ENCODE measurements at places on chromosomes 12 and 14.
A peak's percentile ranks its signal among the peaks of the same experiment; 100 is the strongest.

- peak; percentile 94 for DNase-seq
These were observed 57.8 kb downstream of the GPR135 start for GRCh38 chr14:59407246-59408010.

DNA sequence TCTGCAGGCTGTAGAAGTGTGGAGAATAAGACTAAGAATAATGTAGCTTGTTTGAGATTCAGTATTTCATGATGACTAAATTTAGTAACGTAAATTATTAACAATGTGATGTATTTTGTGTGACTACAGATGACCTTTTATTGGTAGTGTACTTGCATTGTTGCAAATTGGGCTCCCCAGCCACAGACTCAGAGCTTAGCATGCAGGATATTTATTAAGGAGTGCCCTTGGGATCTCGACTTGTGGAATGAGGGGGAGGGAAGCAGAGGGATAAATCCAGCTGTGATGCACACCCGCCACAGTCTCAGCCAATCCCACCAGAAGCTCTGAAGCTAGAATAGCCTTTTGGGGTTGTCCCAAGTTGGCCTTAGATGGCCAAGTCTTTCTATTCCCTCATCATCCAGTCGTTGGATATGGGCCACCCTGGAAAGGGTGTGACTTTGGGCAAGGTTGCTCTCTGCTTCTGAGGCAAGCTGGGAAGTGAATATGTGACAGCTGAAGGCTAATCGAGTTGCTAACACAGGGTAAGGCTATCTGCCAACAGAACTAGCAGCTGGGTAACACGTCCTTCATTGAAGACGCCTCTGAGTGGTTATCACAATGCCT is 42.1 kb upstream of the USP44 start:
- no peak for DNase-seq

DNA sequence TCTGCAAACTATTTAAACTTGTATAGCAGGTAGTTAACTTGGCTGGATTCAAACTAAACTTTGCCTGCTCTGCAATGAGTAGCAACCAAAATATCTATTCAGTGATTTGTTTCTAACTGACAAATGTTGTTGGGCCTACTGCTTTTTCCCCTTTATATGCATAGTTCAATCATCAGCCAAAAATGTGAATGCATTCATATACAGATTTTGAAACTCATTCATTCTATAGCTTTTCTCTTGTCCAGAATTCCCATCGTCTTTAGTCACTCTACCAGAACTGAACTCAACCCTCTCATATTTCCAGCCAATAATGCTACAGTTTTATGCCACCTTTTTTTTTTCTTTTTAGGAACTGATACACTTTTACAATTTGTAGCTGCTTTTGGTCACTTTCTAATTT is 599.8 kb downstream of the RPL10L start:
- DNase-seq = peak; percentile 76

GRCh38 chr12:69254046-69254445 is 14.7 kb downstream of the CPSF6 start:
- DNase-seq = peak; percentile 33

DNA sequence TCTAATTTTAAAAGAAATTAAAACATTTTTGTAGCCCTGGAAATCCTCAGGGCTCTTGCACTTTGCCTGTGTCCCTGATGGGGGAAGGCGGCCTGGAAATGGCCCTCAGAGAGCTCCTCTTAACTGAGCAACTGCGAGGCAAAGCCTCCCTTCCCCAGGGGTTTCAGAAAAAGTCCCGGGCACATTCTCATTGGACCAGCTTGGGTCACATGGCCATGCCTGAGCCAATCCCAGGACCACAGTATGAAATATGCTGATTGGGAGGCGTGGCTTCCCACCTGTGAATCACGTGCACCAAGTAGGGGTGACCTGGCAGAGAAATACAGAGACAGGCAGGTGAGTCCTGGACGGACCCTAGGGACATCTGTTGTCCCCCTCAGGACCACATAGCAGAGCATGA is 90.4 kb upstream of the SFSWAP start:
- DNase-seq = no peak

- DNase-seq = peak; percentile 79
These were observed 11.1 kb upstream of the DPF3 start for GRCh38 chr14:72904840-72905561.
